CD4-positive, alpha-beta T cell (primary cell): ENCODE measurements at places on chromosomes 1 and 21. TPM values are rescaled to one million over a fixed set of nuclear protein-coding genes. Genes with fewer than 3 reads are reported as not detected.

GRCh38 chr1:187032982-187033692 lies 204.4 kb downstream of the PLA2G4A start:
- no peak for DNase-seq
- H3K4me1 ChIP-seq, result no peaks in the 10 kb centered on the region
- H3K27me3 ChIP-seq, result no peaks in the 10 kb centered on the region
- no peaks in the 10 kb centered on the region for H3K36me3 ChIP-seq
- no peak overlapping the region for H3K27ac ChIP-seq
- H3K4me3 ChIP-seq, result no peak overlapping the region

DNA sequence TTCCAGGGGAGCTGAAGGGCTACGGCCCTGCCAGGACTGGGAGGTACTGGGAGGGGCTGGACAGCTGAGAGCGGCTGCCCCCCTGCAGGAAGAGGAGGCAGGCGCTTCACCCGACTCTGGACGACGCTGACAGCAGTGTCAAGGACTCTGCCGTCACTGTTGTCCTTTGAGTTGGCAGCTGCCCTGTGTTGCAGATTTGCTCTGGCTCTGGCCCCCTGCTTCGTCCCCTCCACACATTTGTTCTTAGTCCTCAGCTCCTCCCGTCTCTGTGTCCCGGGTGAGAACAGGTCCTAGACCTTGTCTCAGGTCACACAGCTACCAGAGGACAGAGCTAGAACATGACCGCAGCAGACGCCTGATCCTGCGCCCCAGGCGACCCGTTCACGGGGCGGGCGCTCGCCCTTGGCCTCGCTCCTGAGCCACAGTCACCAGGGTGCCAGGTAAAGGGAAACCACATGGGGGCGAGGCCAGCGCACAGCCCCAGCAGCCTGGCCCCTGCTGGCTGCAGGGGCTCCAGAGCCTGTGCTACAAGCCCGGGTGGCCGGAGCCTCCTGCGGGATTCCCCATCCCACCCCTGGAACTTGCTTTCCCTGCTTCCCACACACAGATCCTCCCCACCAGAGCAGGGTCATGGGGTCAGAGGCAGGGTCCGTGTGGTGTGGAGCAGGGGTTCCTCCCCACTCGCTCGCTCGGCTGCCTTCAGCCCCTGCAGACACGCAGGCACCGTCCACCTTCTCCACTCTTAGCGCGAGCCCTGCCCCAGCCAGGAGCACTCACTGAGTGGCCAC lies 10.7 kb upstream of the NPHP4 start:
- H3K27ac ChIP-seq, result no peak overlapping the region
- H3K4me1 ChIP-seq, result peaks cover 33% of the 10 kb centered on the region

GRCh38 chr1:117178756-117179155 lies 32.0 kb downstream of the VTCN1 start:
- DNase-seq, result no peak
- no peaks in the 10 kb centered on the region for H3K4me1 ChIP-seq
- H3K27ac ChIP-seq, result no peak overlapping the region
- H3K36me3 ChIP-seq, result no peaks in the 10 kb centered on the region
- H3K4me3 ChIP-seq, result no peak overlapping the region

DNA sequence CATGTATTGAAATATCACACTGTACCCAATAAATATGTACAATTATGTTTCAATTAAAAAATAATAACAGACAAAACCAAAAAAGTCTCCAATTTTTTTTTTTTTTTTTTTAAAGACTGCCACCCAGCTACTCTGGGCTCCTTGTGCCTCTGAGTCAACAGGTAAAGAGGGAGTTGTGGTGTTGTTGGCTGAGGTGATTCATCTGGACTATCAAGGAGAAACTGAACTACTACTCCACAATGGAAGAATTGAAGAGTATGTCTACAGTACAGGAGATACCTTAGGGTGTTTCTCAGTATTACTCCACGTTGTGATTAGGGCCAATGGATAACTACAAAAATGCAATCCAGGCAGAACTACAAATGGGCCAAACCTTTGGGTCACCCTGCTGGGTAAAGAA lies 67.9 kb downstream of the SCMH1 start:
- H3K4me1 ChIP-seq, result no peaks in the 10 kb centered on the region
- no peak for DNase-seq
- no peak overlapping the region for H3K27ac ChIP-seq
- peaks cover 3% of the 10 kb centered on the region for H3K36me3 ChIP-seq

DNA sequence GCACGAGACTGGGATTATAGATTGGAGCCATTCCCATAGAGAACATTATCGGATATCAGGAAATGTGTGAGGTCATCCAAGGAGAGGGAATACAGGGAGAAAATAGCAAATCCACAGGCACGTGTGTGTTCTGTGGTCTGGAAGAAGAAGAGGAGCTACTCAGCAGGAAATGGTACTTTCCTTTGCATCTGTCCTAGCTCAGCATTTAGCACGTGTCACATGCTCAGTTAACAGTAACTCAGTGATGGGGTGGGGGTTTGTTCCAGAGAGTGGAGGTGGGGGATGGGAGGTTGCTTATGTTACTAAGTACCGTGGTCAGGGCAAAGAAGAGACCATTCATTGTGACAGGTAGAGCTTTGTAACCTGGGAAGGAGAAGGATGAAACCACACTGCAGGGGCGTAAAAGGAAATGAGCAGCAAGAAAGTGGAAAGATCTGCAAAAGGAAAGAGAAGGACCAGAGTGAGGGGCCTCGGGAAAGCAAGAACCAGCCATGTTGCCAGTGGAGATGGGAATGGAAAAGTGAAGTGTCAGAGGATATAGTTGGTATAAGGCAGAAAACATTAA lies 100.4 kb downstream of the ATP5PO start:
- no peak for DNase-seq
- no peak overlapping the region for H3K4me3 ChIP-seq
- H3K36me3 ChIP-seq, result no peaks in the 10 kb centered on the region
- H3K4me1 ChIP-seq, result no peaks in the 10 kb centered on the region

DNA sequence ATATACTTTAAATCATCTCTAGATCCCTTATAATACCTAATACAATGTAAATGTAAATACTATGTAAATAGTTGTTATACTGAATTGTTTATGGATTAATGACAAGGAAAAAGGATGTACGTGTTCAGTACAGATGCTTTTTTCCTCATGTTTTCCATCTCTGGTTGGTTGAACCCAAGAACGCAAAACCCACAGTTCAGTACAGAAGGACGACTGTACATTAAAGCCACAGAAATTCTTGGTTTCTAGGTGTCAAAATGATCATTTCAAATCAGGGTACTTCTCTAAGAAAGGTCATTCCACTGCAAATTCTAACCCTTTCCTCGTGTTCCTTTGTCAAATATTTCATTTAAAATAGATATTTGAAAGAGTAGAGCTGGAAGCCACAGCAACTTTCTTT lies 158.1 kb downstream of the VAV3 start:
- no peaks in the 10 kb centered on the region for H3K4me1 ChIP-seq
- no peak overlapping the region for H3K4me3 ChIP-seq
- no peaks in the 10 kb centered on the region for H3K36me3 ChIP-seq
- no peak overlapping the region for H3K27ac ChIP-seq
- no peaks in the 10 kb centered on the region for H3K27me3 ChIP-seq
- DNase-seq, result no peak

GRCh38 chr21:29418813-29419212 lies 120.1 kb downstream of the BACH1 start:
- H3K4me3 ChIP-seq, result no peak overlapping the region
- DNase-seq, result no peak
- H3K27me3 ChIP-seq, result no peaks in the 10 kb centered on the region

- H3K4me3 ChIP-seq, result no peak overlapping the region
- peaks cover 63% of the 10 kb centered on the region for H3K36me3 ChIP-seq
- H3K4me1 ChIP-seq, result peaks cover 15% of the 10 kb centered on the region
- no peak overlapping the region for H3K27ac ChIP-seq
- no peak for DNase-seq
These were observed 7.9 kb downstream of the LAX1 start for GRCh38 chr1:203772836-203773235.

DNA sequence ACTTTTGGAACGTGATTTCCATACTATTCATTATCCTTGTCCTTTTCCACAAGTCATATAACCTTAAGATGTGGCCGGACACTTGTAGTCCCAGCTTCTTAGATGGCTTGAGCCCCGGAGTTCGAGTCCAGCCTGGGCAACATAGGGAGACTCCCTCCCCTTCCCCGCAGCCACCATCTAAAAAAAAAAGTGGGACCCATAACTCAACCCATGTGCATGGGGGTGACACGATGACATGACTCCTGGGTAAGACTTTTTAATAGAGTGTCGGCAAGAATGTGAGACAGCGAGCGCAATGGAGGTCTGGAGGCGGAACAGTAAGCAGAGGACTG lies 25.7 kb downstream of the MIA3 start:
- DNase-seq, result no peak
- peaks cover 33% of the 10 kb centered on the region for H3K36me3 ChIP-seq
- H3K27ac ChIP-seq, result peak overlapping the region; percentile 95
- H3K4me1 ChIP-seq, result peaks cover 20% of the 10 kb centered on the region
- H3K27me3 ChIP-seq, result no peaks in the 10 kb centered on the region

GRCh38 chr1:230415405-230416132 lies 10.6 kb downstream of the PGBD5 start:
- no peak for DNase-seq
- no peaks in the 10 kb centered on the region for H3K4me1 ChIP-seq
- H3K27ac ChIP-seq, result no peak overlapping the region
- H3K4me3 ChIP-seq, result no peak overlapping the region
- no peaks in the 10 kb centered on the region for H3K36me3 ChIP-seq

GRCh38 chr1:109201123-109201703 lies 12.5 kb upstream of the SARS1 start:
- no peak overlapping the region for H3K27ac ChIP-seq
- H3K27me3 ChIP-seq, result no peaks in the 10 kb centered on the region
- no peak overlapping the region for H3K4me3 ChIP-seq
- H3K4me1 ChIP-seq, result peaks cover 11% of the 10 kb centered on the region
- peaks cover 3% of the 10 kb centered on the region for H3K36me3 ChIP-seq
- peak; percentile 27 for DNase-seq

GRCh38 chr1:34606504-34606903 lies 148.3 kb upstream of the GJB5 start:
- H3K27me3 ChIP-seq, result peaks cover 5% of the 10 kb centered on the region
- no peaks in the 10 kb centered on the region for H3K36me3 ChIP-seq
- H3K27ac ChIP-seq, result no peak overlapping the region
- no peak for DNase-seq
- no peak overlapping the region for H3K4me3 ChIP-seq
- no peaks in the 10 kb centered on the region for H3K4me1 ChIP-seq

GRCh38 chr1:231969076-231969475 lies 342.5 kb downstream of the DISC1 start:
- no peaks in the 10 kb centered on the region for H3K27me3 ChIP-seq
- H3K4me3 ChIP-seq, result no peak overlapping the region
- no peak overlapping the region for H3K27ac ChIP-seq
- DNase-seq, result no peak
- H3K4me1 ChIP-seq, result no peaks in the 10 kb centered on the region

DNA sequence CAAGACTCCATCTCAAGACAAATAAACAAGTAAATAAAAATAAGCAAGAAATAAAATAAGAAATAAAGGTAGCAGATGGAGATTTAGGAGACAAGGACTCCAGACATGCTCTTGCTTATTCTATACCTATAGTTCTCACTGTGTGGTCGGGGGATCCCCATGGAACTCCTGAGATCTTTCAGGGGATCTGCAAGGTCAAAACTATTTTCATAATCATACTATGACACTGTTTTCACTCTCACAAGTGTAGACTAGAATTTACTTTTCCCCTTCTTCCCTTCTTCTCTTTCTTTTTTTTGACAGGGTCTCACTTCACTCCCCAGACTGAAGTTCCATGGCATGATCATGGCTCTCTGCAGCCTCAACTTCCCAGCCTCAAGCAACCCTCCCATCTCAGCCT lies 29.8 kb upstream of the NLRP3 start:
- no peak overlapping the region for H3K4me3 ChIP-seq
- H3K36me3 ChIP-seq, result no peaks in the 10 kb centered on the region
- DNase-seq, result no peak
- no peak overlapping the region for H3K27ac ChIP-seq
- no peaks in the 10 kb centered on the region for H3K27me3 ChIP-seq
- H3K4me1 ChIP-seq, result peaks cover 15% of the 10 kb centered on the region

DNA sequence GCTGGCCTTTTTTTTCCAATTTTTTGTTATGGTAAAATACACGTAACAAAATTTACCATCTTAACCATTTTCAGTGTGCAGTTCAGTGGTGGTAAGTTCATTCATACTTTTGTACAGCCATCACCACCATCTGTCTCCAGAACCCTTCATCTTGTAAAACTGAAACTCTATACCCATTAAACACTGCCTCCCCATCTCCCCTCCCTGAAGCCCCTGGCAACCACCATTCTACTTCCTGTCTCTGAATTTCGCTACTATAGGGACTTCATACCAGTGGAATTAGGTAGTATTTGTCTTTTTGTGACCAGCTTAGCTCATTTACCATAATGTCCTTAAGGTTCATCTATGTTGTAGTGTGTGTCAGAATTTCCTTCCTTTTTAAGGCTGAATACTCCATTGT lies 8.7 kb downstream of the PKNOX1 start:
- peaks cover 5% of the 10 kb centered on the region for H3K4me1 ChIP-seq
- H3K27me3 ChIP-seq, result no peaks in the 10 kb centered on the region
- no peak for DNase-seq
- no peak overlapping the region for H3K27ac ChIP-seq

DNA sequence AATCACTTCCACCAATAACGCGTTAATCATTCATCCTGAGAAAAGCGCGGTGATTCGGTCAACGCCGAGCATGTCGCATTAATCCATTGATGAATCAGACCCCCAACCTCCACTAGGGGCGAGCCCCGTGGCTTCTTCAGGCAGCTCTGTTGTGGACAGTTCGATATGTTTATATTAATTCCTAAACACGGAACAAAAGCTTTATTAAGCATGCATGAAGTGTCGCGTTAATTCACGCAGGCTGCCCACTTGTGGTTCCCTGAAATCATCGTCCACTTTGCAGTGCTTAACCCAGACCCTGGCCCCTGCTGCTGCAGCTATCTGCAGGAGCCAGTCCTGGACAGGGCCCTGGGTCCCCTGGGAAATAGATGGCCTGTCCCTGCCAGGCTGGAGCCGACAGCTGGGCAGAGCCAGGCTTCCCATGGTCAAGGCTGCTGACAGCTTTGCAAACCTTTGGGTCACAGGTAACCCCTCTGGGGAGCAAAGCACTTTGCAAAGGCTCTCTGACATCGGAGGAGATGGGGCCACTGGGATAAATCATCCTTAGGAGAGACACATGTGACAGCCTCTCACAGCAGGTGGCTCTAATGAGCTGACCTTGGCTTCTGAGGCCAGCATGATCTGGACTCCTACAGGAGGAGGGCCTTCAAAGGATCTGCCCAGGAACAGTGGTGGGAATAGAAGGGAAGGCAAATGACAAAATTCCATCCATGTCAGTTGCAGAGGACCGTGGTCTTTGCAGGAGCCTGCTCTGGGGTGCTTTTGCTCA lies 137.0 kb upstream of the AJAP1 start:
- DNase-seq, result no peak
- H3K4me3 ChIP-seq, result no peak overlapping the region
- H3K27ac ChIP-seq, result no peak overlapping the region
- no peaks in the 10 kb centered on the region for H3K27me3 ChIP-seq
- no peaks in the 10 kb centered on the region for H3K4me1 ChIP-seq

Gene MFAP2
- not detected for total RNA-seq

Gene SERTAD4
- not detected for total RNA-seq

Gene ILF2
- total RNA-seq, result 147 TPM

Gene TRIM67
- not detected for total RNA-seq

Gene PLCH2
- 48.1 TPM for total RNA-seq

Gene SLC44A5
- total RNA-seq, result not detected

Gene MARK1
- not detected for total RNA-seq
